ENCODE measurements at places on chromosomes 7 and 10. TPM values are rescaled to one million over a fixed set of nuclear protein-coding genes. Genes with fewer than 3 reads are reported as not detected.

The CALML3 gene
- not detected for total RNA-seq

The HGF gene
- not detected for total RNA-seq

The PRLHR gene
- not detected for total RNA-seq

The TPK1 gene
- total RNA-seq: 3.3 TPM

The IFIT2 gene
- 2.8 TPM for total RNA-seq

Measured in A549 treated with ZK216348 at 1 μM for 4 hours (cell line).